Nephron progenitor cell (in vitro differentiated cells): ENCODE measurements at places on chromosomes 5 and 9.

DNA sequence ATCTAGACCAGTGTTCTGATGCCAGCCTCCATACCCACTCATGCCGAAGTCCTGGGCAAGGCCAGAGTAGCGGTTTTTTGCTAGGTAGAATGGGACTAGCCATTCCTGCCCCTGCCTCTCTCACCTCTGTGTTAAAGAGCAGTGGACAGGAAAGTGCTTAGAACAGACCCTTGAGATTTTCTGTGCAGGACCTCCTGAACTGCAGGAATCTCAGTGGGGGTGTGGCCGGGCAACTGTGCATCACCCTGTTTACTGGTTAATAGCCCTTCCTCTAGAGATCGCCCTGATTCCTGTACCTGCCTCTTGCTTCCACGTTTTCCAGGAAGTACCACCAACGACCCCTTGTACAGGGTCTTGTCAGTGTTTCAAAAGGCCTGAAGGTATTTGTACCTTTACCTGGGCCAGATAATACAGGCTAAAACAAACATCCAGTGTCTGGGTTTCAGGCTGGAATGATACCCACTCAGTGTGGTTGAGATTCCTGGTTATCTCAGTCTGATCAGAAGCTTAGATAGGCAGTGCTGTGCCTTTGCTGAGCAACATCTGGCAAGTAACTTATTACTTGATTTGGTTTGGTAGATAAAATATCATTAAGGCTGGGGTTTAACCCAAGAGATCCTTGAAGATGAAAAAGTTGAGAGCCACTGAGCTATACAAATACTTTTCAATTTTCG lies 65.9 kb downstream of the RGS3 start:
- DNase-seq, result no peak

- DNase-seq, result no peak
Measured at GRCh38 chr9:132311978-132312377, 42.8 kb downstream of the SETX start.

GRCh38 chr9:38685535-38685934 lies 34.4 kb downstream of the FAM240B start:
- no peak for DNase-seq

GRCh38 chr9:34793428-34793827 lies 83.5 kb upstream of the CCL21 start:
- DNase-seq, result no peak

DNA sequence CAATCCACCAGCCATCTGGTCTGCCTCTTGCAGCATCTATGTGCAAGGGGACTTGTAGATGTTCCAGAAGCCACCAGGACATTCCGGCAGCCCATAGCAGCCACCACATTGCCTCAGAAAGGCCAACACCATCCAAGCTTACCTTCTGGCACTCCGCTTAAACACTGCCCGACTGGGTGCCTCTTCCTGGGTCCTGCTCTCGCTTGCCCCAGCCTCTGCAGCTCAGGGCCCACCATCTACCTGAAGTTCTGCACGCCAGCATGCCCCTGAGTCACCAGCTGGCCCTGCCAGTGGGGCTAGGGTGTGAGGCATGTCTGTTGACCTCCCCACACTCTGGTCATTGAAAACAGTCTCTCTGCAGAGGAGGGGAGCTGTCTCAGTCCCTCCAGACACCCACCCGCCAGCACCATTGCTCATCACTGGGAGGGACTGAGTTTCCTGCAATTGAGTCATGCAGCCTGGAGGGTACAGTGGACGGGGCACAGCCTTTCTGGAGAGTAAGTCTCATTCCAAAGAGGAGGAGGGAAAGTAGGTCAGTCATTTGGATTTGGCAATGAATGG lies 16.9 kb upstream of the COL5A1 start:
- no peak for DNase-seq

GRCh38 chr9:129080298-129080600 lies 662 bp upstream of the DOLPP1 start:
- DNase-seq, result no peak
